ENCODE measurements at places on chromosomes 3 and 15. TPM values are rescaled to one million over a fixed set of nuclear protein-coding genes. Genes with fewer than 3 reads are reported as not detected.

DNA sequence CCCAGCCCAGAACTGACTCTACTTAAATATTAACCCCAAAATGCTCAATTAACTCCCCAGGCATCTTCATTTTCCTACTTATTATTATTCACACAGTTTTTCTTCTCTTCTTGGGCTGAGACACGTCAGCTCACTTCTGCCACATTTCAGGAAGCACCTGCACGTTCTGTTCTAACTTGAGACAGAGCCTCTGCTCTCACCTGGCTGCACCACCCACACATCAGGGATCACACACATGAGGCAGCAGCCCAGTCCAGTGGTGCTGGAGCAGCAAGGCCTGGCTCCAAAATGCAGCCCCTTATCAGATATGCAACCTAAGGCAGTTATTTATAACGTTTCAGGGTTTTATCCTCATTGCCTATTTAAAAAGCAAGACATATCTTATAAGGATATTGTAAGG is 127.5 kb downstream of the OSBPL10 start:
- DNase-seq = no peak

TERB2 gene
- not detected for total RNA-seq

SEMA5B gene
- not detected for total RNA-seq

DNA sequence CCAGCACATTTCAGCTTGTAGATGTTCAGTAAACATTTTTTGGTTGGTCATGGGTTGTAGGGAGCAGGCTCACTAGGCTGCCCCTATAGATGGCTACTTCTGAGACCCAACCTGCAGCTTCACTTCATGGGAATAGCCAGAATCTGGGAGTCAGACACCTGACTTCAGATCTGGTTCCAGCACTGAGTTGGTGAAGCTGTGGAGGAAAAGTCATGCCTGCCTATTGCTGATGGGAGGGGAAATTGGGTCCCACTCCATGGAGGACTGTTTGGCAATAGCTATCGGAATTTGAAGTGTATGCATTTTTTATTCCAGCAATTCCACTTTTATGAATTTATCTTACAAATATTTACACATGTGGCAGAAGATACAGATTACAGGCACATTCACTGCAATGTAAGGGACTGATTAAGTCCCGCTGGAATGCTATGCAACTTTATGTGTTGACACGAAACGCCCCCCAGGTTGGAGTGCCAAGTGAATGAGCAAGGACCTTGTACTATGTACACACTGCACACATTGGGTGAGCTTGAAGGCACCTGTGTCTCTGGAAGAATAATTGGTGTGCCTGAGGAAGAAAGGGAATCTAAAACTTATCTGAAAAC is 7.8 kb upstream of the CCR1 start:
- DNase-seq = peak; percentile 9

GRCh38 chr15:60264088-60264487 is 133.7 kb downstream of the ANXA2 start:
- DNase-seq = no peak

DNA sequence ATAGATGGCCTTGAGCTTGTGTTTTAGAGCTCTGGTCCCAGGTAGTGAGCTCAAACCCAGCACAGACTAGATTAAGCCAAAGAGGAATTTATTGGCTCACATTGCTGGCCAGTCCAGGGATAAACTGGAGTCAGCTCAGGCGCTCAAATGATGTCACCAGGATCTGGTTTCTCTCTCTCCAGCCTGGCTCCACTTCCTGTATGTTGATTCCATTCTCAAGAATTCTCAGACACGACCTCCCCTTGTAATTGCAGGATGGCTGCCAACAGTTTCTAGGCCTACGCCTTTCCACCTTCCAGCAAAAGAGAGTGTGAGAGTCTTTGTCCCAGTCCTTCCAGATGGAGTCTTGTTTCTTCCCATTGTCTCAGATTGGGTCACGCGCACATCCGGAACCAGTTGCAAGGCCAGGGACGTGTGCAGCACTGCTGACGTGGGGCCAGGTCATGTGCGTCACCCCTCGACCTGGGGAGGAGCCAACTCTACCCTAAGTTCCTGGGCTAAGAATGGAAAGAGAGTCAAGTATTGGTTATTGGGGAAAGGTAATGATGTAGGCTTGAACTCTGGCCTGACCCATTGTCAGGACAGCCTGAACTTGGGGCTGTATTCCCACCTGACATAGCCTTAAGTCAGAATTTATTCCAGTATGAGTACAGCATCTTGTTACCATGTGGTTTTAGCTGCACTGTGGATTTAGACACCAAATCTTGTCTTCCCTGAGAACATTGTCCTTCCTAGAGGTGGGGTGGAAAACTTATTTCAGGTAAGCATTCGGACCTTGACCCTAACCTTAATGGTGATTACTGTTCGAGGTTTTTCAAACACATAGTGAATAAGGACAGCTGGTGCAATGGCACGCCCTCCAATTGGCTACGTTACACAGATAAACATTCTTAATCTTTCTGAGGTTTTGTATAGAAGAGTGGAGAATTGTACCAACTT is 31.6 kb downstream of the CACNA1D start:
- DNase-seq = no peak

DNA sequence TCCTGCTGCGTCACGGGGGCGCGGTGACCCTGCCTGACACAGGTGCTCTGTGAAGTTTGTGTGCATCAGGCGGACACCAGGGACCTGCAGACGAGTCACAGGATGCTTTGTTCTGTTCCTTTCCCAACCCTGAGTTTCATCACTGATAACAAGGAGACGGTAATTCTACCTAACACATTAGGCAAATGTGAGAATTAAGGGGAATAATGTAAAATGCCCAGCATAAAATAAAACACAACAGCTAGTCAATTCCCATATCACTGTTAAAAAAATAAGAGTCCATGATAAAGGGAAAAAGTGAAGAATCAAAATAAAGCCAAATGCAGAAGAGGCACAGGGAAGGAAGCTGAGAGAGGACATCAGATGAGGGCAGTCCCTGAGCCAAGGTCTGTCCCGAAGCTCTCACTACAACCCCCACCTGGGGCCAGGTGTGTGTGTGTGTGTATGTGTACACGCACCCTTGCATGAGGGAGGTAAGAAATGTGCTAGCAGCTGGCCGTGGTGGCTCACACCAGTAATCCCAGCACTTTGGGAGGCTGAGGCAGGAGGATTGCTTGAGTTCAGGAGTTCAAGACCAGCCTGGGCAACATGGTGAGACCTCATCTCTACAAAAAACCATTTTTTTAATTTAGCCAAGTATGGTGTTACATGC is 27.5 kb downstream of the PLA2G4D start:
- DNase-seq = no peak

BTBD1 gene
- 74.3 TPM for total RNA-seq

Measured in HFFc6 (cell line).